ENCODE measurements at places on chromosomes 12 and 14.
A peak's percentile ranks its signal among the peaks of the same experiment; 100 is the strongest.

DNA sequence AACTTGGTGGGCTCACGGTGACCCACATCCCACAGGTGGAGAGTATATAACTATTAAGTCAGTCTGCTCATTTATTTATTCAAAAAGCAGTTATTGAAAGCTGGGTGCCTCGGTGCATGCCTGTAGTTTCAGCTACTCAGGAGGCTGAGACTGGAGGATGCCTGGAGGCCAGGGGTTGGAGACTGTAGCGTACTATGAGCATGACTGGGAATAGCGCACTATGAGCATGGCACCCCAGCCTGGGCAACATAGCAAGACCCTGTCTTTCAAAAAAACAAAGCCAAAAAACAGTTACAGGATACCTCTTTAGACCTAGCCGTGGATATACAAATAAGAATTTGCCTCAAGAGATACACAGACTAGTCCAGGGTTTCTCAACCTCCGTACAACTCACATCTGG is 139.8 kb downstream of the ZFP36L1 start:
- DNase-seq = no peak

DNA sequence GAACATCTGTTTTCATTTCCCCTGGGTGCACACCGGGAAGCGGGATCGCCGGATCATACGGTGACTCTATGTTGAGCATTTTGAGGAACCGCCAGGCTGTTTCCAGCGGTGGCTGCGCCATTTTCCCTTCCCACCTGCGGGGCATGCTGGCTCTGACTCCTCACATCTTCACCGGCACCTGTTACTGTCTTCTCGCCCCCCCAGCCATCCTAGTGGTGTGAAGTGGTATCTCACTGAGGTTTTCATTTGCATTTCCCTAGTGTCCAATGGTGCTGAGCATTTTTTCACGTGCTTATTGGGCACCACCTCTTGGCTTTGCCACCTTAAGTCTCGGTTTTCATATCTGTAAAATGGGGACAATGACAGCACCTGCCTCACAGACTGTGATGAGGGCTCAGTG is 44.1 kb upstream of the EML1 start:
- no peak for DNase-seq

DNA sequence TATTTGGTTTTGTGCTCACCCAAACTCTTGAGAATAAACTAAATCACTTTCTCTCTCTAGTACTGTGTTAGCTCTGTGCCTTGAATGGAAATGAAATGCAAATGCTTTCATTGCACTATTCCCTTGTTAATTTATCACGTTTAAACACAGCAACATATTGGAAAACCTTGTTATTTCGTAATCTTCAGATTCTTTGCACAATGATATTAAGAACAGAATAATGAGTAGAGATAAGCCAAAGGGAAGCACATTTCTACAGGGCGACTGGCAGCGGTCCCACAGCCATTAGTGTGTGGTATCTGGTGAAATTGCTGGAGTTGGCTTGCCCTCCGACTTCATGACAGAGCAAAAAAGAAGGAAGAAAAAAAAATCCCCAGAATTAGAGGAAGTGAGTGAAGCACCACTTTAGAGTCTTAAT is 166.1 kb upstream of the E2F7 start:
- no peak for DNase-seq

DNA sequence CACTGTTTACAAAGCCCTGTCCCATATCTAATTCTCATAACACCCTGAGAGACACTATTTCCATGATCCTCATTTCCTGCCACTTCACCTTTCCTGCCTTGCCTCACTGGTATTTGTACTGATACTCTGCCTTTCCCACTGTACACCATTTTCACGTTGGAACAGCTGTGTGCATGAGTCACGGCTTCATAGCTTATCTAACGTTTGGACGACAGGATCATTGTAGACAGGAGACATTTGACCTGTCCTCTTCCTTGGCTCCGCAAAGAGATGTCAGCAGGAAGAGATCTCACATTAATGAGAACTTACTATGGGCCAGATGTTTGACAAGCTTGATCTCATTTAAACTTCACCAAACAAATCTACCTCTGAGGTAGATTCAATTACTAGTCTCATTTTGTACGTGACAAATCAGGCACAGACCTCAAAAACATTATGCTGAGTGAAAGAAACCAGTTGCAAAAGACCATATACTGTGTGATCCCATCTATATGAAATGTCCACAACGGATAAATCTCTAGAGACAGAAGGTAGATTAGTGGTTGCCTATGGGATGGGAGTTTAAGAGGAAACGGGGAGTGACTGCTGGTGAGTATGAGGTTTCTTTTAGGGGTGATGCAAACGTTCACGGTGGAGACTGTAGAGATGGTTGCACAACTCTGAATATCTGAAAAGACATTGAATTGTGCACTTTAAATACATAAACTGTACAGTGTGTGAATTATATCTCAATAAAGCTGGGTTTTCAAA is 71.2 kb downstream of the KCNK13 start:
- DNase-seq = no peak

- no peak for DNase-seq
These were observed 39.4 kb downstream of the STAB2 start for GRCh38 chr12:103626498-103626897.

DNA sequence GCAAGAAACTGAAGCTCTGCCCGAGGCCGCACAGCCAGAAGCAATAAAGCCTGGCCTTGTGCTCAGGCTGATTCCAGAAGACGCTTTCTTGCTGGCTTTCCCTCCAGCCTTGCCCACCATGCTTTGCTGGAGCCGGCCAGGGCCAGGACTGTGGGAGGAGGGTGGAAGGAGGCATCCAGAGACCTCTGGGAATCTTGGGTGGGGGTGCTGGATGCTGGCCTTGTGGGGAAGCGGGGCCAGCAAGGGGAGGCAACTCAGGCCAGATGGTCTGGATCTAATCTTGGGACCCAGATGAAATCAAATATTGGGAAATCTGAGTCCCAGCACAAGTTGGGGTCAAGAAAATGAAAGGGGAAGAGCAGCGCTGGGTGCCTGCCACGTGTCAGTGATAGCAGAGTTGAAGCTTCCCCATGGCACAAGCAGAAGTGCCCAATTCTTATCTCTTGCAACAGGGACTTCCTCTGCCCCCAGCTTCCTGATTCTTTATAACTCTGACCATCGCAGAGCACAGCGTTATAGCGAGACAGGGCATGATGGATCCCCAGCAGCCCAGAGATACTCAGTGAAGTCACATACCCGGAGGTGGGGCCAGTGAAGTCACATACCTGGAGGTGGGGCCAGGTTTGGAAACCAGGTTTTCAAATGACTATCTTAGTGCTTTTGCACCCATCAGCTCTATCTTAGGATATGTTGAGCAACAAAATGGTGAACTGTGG is 6.4 kb upstream of the RABGGTA start:
- no peak for DNase-seq

GRCh38 chr12:49000346-49000745 is 1.2 kb upstream of the DDN start:
- DNase-seq = no peak

- DNase-seq = no peak
These were observed 42.3 kb upstream of the EML1 start for GRCh38 chr14:99750746-99751450.

DNA sequence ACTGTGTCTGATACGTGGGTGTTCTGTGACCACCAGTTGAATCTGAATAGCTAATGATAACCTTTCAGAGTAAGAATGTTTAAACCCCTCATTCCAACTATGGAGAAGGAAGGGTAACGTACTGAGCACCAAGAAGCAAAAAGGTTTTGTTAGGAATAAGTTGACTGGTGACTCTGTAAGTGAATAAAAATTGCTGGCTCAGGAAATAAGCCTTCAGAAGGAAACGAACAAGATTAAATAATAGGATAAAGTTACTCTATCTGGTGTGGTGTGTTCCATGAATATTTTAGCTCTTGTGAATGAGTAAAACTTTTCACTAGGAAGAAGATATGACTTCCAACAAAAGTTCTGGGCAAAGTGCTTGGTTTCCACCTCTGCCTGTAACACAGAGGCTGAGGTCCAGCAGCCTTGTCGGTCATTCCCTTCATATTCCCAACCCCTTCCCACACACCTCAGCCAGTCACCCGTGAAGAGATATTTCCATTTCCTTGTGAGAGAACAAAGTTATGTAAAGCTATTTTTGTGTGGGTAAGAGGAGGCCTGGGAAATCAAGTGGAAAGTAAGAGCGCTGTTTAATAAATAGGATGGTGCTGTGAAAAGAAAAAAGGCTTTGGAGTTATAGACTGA is 47.1 kb downstream of the ARF6 start:
- DNase-seq = no peak

DNA sequence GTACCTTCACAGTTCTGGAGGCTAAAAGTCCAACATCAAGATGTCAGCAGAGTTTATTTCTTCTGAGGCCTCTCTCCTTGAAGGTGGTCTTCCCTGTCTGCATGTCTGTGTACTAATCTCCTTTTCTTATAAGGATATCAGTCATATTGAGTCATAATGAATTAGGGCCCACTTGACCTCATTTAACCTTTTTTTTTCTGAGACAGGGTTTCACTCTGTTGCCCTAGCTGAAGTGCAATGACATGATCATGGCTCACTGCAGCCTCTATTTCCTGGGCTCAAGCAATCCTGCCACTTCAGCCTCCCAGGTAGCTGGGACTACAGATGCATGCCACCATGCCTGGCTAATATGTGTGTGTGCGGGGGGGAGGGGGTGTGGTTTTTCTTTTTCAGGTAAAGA is 41.7 kb downstream of the PPM1H start:
- no peak for DNase-seq

DNA sequence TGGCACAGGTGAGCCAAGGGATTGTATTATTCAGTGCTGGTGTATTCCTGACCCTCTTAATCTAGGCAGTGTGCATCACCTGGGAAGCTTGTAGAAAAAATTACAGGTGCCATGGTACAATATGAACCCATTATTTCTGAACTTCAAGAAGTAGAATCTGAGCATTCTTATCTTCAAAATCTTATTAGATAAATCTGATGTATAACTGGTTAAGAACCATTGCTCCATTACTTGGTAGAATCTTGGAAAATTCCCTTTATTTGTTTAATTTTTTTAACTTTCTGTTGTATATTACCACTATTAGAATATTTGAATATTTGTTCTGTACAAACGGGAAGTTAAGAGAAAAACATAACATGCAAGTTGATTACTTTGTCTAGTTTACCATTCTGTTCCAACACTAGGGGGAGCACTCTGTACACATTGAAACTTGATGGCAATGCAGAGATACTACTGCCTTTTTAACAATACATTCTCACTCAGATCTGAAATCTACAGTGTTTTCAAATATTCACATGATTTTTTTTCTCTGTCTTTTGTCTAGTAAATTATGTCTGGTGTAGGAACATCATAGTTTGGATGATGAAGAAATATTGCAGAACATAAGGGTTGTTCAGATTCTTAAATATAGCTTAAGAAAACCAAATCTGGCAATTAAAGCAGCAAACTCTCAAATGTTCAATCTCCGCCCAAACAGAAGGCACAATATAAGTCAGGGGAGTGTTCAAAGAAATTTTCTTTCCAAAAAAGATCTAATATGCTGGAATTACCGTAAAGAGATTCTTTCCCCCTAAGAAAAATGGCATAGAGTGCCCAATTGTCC is 196.6 kb downstream of the PCNX1 start:
- DNase-seq = peak; percentile 11

GRCh38 chr12:70551731-70552130 is 85.5 kb downstream of the PTPRB start:
- no peak for DNase-seq

GRCh38 chr12:53328043-53328435 is 6.6 kb upstream of the AAAS start:
- no peak for DNase-seq

DNA sequence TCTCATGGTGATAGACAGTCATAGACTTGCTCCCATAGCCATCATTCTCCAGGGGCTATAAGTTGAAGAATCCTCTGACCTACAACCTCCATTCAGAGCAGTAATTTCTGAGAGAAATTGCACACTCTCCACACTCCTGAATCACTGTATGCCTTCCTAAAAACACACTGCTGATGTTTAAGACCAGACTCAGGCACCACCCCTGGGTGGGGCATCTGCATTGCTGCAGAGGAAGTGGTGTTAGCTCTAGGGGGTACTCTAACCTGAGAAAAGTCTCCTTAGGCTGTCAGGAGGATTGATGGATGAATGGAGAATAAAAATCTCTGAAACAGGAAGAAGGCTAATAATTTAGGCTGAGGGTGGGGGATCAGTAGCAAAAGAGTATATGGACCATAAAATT is 436.1 kb downstream of the DAD1 start:
- no peak for DNase-seq

DNA sequence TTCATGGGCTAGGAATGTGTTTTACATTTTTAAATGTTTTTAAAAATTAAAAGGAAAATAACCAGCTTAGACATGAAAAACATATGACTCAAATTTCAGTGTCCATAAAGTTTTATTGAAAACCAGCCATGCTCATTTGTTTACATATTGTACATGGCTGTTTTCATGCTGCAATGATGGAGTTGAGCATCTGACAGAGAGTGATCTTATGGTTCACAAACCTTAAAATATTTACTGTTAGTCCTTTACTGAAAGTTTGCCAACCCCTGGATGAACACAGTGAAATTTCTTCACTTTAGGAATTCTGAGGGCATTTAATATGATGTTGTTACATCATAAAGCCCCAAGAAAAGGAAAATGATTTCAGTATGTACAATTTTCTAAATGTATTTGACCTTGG is 16.1 kb downstream of the RASSF9 start:
- no peak for DNase-seq

DNA sequence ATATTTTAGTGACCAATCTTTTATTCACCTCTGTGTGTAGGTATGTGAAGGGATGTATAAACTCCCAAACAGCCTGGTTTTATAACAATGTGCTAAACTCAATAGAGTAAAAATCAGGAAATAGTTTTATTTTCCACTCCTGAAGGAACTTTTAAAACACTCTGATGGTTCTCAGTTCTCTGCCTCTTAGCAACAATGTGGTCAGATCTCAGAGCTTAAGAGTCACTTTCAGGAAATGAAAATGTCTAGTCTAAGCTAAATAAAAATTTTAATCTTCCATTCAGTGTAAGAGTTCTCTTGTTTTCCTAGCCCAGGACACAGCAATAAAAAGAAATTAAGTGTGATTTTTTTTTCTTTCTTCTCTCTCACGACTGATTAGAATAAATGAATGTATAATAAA is 718.0 kb downstream of the C12orf50 start:
- no peak for DNase-seq

GRCh38 chr12:109538191-109538863 is 35.0 kb downstream of the MMAB start:
- no peak for DNase-seq

- DNase-seq = no peak
These were observed 202.3 kb upstream of the IGF1 start for GRCh38 chr12:102682366-102683289.

- DNase-seq = no peak
These were observed 3.4 kb downstream of the PTHLH start for GRCh38 chr12:27968972-27969623.

GRCh38 chr12:48142818-48143674 is 14.3 kb downstream of the ASB8 start:
- peak; percentile 71 for DNase-seq
